ENCODE measurements at places on chromosomes 1 and 21. TPM values are rescaled to one million over a fixed set of nuclear protein-coding genes. Genes with fewer than 3 reads are reported as not detected.

The RGS13 gene
- not detected for total RNA-seq

The CCDC30 gene
- 1.3 TPM for total RNA-seq

The TEKT2 gene
- 0.10 TPM for total RNA-seq

The CD1E gene
- total RNA-seq = not detected

The AQP10 gene
- total RNA-seq = not detected

The KLHL20 gene
- 36.6 TPM for total RNA-seq

The KIAA1614 gene
- 4.0 TPM for total RNA-seq

Data from vein endothelial cell (primary cell).